ENCODE measurements at places on chromosomes 3 and 15.

DNA sequence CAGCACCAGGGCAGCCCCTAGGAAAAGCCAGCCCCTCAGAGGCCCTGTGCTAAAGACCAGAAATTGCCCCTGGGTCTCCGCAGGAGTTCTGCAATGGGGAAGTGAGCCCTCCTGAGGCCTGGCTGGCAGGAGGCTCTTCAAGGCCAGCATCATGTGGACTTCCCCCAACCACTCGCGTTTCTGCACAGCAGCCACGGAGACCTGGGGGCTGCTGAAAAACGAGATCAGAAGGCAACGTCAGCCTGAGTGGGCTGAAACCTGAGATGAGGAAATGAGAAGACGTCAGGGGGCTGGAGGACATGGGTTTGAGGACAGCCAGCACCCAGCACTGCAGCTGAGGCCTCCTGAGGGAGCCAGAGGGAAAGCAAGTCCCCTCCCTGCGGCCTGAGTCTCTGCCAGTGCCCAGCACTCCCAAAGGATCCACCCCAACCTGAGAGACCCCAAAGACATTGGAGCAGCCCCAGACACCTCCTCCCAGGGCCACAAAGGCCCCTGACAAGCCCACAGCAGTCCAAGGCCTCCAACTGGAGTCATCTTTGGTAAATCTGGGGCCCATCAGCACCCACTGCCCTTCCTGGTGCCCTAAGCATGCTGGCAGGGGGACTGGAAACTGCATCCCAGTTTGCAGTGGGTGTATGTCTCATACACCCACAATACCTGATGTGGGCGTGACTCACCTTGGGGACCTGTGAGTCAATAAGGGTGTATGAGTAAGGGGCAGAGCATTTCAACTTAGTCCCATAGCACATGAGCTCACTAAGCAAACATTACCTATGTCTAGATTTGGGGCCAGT, 29.2 kb upstream of the CYP11A1 start:
- DNase-seq, result peak; percentile 72

GRCh38 chr3:81962396-81962795, 201.0 kb upstream of the GBE1 start:
- no peak for DNase-seq

- peak; percentile 26 for DNase-seq
These were observed 119.9 kb downstream of the LMLN start for GRCh38 chr3:198079771-198080520.

- no peak for DNase-seq
These were observed 23.9 kb upstream of the PIGZ start for GRCh38 chr3:196992461-196993065.

GRCh38 chr3:189728915-189729314, 97.7 kb downstream of the TP63 start:
- DNase-seq, result no peak

- DNase-seq, result no peak
These were observed 39.9 kb upstream of the MB21D2 start for GRCh38 chr3:192957441-192958021.

DNA sequence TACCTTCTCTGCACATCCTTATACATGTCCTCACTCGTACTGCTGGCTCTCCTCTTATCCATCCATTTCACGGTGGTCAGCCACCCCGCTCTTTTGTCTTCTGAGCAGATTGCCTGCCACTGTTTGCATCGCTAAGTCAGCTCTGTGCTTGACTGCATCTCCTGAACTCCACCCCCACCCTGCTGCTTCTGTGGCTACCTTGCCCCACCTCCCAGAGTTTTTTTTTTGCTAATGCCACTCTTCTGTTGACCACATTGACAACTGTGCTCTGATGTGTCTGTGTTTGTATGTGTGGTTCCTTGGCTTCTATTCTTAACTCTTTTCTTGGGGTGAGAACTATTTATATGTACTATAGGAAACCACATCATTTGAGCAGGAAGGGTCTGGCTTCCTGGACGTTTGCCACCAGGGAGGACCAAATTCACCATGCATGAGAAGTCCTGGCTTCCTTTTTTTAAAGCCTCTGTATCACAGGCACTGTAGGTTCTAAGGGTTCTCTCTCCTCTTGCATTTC, 12.8 kb upstream of the MTMR10 start:
- no peak for DNase-seq

DNA sequence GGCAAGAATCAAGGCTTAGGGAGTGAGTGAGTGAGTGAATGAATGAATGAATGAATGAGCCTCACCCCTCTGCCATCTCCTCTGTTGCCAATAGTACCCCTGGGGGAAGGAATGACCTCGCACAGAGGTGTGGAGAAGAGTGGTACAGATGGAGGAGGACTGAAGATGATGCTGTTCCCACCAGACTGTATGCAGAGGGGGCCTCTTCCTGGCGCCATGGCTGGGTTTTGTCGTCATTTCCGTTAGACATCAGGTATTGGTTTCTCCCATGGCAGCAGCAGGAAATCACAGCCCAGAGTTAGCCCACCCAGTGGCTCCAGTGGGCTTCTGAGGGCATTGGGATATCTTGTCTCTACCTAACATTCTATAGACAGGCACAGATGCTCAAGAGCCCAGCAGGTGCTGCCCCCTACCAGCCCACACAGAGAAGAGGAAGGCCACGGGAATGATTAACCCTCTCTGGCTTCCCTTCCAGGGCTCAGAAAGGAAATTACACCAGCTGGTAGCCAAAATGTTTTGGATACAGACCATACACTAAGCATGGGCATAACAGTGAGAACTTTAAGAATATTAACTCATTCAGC, 109.8 kb upstream of the SLC6A11 start:
- DNase-seq, result no peak

DNA sequence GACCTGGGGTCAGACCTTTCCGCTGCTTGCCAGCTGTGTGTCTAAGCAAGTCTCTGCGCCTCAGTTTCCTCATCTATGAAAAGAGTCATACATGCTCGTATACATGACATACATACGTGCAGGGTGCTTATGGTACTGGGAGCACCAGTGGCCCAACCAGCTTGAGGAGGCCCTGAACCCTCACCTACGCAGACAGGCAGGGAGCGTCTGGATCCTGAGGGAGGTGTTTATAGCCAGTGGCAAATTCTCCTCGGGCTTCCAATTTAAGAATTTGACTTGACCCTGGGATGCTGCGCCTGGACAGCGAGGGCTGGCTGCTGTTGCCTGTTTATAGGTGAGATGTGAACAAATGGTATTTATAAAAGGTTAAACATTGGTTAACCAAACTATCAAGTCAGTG, 17.7 kb upstream of the FGD5 start:
- DNase-seq, result no peak

DNA sequence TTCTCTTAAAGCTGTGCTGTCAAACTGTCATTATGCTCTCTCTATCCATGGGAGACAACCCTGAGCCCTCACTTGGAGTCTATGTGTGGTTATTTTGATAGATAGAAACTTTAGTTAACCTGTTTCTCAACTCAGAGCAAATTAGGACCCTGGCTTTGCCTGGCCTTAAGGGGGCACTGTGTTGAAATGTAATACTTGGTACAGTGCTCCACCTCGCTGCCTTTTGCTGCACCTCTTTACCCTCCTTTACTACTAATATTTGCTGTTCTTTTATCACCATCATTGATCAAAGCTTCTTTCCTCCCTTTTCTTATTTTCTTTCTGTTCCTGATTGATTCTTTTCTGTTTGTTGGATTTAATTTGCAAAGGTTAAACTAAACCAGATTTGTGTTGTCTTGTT, 34.3 kb downstream of the STT3B start:
- DNase-seq, result no peak

- DNase-seq, result no peak
These were observed 206.9 kb downstream of the RPLP1 start for GRCh38 chr15:69659454-69660050.

DNA sequence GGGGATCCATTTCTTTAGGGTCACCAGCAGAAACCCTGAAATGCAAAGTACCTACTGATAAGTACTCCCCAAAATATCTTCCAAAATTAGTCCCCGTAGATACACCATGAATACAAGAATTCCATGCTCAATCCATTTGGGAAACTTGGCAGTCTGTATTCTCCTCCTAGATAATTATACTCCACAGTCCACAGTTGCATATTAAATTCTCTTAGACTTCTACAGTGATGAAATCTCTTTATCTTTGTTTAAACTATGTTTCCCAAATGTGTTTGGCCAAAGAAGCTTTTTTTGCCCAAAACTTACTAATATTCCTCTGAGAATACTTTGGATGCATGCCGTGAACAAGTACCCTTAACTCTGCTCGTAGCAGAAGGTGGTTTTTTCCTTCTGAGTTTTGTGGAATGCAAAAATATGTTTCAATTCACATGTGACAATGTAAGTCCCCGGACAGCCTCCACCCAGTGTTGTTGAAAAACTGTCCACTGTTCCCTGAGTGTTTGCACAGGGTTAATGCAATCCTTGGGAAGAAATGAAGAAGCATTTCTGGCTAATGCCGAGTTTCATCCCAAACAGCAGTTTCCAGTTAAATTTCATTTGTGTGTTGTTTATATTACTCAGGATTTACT, 126.7 kb downstream of the ARNT2 start:
- no peak for DNase-seq

DNA sequence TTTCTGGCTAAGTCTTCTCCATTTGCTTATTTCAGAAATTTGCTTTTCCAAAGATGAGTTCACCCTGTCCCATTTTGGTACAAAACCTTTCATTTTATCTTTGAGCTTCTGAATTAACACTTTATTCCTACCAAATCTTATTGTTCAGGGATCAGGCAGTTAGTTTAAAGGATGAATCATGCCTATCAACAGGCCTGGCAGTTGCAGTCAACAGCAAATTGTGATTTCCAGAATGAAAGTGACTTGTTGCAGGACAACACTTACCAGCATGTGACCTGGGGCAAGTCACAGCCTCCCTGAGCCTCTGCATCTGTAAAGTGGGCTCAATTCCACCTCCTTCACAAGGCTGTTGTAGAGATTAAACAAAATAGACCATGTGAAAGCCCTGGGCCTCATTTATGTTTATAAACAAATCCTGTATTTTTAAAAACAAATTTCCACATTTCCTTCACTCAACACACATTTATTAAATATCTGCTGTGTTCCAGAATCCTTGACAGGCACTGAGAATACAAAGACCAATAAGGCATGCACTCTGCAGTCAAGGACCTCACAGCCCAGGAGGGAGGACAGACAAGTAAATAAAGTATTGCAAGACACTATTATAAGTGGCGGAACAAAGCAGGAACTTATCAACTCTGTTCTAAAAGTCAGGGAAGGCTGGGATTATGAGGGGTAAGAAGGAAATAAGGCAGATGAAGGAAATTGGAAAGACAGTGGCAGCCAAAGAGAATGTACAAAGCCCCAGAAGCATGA, 359.1 kb upstream of the IL12A start:
- DNase-seq, result no peak

DNA sequence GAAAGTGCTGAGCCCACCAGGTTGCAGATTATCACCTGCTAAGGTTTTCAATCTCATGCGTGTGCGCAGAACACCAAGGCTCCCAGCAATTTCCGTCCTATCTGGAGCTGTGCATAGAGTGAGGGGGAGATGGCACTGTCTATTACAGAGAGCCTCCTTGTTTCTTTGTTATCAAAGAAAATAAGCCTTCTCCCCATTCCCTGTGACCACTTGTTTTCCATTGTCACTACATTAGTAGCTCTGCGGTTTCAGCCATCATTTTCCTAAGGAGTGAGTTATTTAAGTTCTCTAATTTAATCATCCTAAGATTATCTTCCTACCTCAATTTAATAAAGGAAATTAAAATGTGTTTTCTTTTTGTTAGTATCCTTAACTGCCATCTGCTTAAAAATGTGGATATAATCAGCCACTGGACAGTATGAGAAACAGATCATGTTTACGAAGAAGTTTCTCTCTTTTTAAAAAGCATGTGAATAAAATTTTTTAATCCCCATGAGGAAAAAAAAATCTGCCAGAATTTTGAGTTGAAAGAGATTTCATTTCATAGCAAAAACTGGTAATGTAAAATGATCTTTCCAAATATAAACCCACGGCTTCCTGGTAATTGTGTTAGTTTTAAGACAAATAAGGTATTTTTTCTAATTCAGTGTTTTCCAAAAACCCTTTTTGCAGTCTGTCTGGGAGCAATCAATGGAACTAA, 172.3 kb upstream of the UBE2E1 start:
- DNase-seq, result no peak

GRCh38 chr3:186997473-186997939, 67.2 kb downstream of the ST6GAL1 start:
- no peak for DNase-seq

DNA sequence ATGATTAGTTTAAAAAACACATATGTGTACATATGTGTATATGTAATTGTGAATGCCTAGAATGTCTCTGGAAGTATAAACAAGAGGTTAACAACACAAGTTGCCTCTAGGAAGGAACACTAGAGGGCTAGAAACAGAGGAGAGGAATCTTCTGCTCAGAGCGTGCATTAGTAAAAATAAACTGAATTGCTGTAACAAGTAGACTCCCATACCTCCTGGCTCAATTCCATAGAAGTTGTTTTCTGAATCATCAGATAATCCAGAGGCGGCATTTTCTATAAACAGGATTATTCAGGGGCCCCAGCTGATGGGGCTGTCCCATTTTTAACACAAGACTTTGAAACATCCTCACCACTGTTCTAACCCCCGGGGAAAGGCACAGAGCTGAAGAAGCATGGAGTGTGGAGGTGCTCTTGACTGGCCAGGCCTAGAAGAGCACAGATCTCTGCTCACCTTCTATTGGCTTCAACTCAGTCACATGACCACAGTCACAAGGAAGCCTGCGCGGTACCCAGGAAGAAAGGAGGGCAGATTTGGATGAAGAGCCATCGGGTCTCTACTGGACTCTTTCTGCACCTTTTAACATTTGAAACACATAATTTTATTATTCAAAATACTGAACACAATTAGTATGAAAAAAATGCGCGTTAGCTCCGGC, 145.7 kb downstream of the TLE3 start:
- no peak for DNase-seq

DNA sequence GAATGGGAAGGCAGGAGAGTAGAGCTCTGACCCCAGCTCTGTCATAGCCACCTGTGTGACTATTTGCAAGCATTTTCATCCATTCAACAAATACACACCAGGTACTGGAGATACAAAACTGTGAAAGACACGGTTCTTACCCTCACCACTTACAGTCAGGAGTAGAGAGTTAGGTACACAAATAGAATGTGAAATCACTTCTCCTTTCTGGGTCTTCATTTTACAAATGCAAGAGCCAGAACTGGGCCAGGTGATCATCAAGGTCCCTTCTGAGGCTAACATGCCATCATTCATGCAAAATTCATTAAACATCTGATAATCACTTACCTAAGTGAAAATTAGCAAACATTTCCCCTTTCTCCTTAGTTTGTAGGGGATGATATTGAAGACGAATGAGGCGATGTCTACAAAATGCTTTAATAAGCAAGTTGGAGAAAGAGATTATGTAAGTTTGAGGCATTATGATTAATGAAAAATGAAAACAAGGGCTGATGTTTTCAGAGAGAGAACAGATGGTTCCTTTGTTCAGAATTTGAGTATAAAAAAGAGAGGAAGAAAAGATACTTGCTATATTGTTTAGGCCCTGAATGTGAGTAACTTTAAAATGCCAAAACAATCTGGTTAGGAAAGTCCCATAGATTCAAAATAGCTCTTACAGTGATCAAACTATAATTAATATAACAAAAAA, 88.6 kb downstream of the LPP start:
- DNase-seq, result no peak

- no peak for DNase-seq
These were observed 51.6 kb upstream of the TCF12 start for GRCh38 chr15:56866803-56867202.

- DNase-seq, result no peak
These were observed 648.7 kb upstream of the DPPA4 start for GRCh38 chr3:109985943-109986555.

- no peak for DNase-seq
These were observed 345.3 kb downstream of the CHST2 start for GRCh38 chr3:143464850-143465249.

GRCh38 chr3:68699541-68699940, 232.8 kb downstream of the TAFA4 start:
- no peak for DNase-seq

GRCh38 chr3:163735394-163735793, 1342.9 kb downstream of the SI start:
- DNase-seq, result no peak
